Fibroblast of skin of scalp (primary cell): ENCODE measurements at places on chromosomes 3 and 15.

GRCh38 chr15:69648212-69648611 is 195.6 kb downstream of the RPLP1 start:
- no peak for DNase-seq

GRCh38 chr3:23909341-23909740 is 7.4 kb downstream of the NKIRAS1 start:
- DNase-seq: no peak

DNA sequence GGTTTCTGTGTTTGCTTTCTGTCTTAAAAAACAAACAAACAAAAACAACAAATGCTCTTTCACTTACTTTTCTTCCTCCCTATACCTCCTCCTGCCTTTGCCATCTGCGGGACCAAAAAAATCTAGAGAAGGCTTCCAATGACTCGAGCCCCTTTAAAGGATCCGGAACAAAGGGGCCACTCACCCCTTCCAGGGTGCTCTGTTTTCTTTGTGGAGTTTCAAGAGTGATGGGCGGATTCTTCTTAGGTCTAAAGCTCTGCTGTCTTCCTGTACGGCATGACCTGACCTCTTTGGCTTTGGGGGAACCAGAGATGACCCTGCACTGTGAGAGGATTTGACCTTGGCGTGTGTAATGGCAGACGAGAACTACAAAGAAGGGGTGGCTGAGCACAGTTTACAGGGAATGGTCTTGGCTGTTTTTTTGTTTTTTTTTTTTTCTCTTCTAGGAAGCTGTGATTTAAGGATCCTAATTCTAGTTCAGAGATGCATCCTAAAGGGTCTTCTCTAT is 2.2 kb upstream of the MUC20 start:
- DNase-seq: no peak

- no peak for DNase-seq
Observed at GRCh38 chr3:62446337-62446940, 73.1 kb upstream of the FEZF2 start.

DNA sequence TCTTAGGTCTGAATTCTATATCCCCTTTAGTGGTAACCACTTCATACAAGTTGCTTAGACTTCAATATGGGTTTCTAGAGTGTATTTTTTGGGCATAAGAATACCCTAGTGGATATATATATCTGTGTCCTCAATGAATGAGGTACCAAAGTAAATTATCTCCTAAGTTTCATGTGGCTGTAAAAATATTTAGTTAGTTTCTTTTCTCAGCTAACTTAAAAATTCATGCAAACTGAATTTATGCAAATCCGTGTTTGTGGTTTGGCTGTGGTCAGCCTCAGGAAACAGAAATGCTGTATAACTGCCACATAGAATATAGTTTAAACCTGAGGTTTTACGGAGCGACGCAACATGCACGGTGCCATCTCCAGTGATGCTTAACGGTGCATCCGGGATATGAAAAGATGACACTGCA is 80.3 kb downstream of the PEX5L start:
- DNase-seq: no peak

GRCh38 chr15:76199106-76200082 is 111.9 kb downstream of the ETFA start:
- no peak for DNase-seq

GRCh38 chr3:14486460-14486859 is 53.7 kb downstream of the GRIP2 start:
- DNase-seq: no peak

- DNase-seq: peak; percentile 31
Observed at GRCh38 chr15:80906159-80906766, 83.4 kb downstream of the MESD start.

DNA sequence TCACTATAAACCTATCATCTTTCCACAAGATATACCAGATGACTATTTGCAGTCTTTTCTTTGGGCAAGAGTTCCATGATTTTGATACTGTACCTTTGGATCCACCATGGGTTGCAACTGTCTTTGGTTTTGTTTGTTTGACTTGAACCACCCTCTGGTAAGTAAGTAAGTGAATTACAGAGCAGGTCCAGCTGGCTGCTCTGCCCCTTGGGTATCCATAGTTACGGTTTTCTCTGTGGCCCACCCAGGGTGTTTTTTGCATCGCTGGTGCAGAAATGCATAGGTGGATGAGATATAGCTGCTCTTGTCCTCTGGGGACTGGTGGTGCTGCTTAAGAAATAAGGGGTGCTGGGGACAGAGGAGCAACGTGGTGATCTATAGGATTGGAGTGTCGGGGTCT is 33.8 kb downstream of the CHDH start:
- no peak for DNase-seq

DNA sequence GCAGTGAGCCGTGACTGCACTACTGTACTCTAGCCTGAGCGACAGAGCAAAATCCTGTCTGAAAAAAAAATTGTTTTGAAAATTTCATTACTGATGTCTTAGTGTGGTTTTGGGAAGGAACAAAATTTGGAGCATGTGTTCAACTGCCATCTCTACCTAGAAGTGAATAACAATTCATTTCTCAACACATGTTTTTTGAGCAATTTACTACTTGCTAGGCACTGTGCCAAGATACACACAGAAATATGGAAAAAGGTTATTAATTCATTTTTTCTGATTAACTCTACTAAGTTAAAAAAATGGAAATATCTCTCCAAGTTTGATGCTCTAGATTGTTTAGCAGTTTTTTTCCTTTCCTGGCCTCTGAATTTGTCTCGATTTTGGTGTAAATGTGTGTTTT is 5.2 kb upstream of the TCF12 start:
- peak; percentile 17 for DNase-seq

DNA sequence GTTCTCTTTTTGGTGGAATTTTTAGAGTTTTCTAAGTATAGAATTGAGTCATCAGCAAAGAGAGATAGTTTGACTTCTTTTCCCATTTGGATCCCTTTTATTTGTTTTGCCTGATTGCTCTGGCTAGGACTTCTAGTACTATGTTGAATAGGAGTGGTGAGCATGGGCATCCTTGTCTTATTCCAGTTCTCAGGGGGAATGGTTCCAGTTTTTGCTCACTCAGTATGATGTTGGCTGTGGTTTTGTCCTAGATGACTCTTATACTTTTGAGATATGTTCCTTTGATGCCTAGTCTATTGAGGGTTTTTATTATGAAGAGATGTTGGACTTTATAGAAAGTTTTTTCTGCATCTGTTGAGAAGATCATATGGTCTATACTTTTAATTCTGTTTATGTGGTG is 72.5 kb downstream of the TNFAIP8L3 start:
- no peak for DNase-seq

DNA sequence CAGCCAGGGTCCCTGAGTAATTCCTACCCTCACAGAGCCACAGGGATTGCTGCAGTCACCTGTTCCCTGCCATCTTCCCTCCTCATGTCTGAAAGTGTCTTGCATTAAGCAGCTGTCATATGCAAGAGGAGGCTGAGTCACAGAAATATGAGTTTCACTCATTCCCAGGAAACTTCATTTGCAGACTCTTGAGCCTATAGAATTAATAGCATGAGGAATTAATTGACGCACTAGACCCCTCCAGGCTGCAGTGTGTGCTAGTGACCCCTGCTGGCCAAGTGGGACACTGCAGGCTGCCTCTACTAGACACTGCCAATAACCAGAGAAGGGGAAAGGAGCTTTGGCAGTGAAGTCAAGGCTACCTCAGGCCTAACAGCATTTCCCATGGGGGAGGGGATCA is 50.6 kb upstream of the SLC6A1 start:
- DNase-seq: no peak

DNA sequence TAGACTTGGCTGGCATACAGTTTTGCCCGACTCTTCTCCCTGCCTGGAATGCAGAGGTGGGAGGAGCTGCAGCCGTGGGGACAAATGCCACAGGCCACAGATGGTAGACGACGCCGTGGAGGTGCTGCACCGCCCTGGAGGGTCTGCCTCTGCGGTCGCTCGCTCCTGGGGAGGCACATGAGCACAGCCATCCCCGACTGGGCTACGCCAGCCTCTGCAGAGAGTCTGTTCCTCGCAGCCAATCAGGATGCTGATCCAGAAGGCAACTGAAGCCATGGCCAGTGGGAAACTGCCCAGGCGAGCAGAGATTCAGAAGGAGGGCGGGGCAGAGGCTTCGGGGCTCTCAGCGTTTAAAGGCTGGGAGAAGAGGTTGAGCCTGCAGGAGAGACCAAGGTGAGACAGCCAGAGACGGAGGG is 11.9 kb upstream of the LRRC15 start:
- DNase-seq: no peak

DNA sequence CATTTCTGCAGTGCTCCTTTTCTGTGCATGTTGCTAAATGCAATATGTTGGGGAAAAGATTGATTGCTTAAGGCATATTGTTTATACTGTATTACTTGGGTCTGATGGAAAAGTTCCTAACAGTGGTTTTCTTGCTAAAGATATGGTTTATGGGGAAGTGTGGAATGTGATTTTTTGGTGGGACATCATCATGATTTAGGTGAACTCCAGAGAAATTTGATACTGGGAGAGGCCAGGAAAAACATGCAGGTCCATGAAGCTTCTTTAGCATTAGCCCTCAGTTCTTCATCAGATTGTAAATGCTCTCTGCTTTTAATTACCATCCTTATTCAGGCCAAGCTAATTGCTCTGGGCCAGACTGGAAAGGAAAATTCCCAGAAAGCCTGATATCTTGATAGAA is 147.5 kb downstream of the LRTM1 start:
- no peak for DNase-seq

- DNase-seq: no peak
Observed at GRCh38 chr3:70702132-70702531, 389.7 kb upstream of the MDFIC2 start.

GRCh38 chr3:172181932-172182586 is 142.7 kb downstream of the FNDC3B start:
- DNase-seq: peak; percentile 48

DNA sequence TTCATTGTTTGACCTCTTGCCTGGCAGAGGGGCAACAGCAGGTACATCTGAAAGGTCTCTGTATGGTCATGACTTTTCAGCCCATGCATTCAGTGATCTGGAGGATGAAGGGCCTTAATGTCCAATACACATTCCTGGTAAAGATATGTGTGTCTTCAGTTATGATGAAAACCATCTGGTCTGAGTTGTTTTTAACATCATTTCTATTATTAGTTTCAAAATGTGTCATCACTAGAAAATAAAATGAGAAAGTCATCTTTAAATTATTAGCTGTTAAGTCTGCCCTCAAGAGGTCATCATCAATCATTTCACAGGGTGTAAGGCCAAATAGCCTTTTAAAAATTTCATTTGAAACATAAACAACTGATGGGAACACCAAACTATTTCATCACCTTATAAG is 92.1 kb upstream of the PLSCR4 start:
- DNase-seq: peak; percentile 76

GRCh38 chr3:67901681-67902080 is 247.3 kb upstream of the SUCLG2 start:
- DNase-seq: no peak

GRCh38 chr15:50278496-50278895 is 13.0 kb upstream of the HDC start:
- DNase-seq: no peak

- no peak for DNase-seq
Observed at GRCh38 chr15:73955861-73956742, 29.8 kb downstream of the LOXL1 start.

DNA sequence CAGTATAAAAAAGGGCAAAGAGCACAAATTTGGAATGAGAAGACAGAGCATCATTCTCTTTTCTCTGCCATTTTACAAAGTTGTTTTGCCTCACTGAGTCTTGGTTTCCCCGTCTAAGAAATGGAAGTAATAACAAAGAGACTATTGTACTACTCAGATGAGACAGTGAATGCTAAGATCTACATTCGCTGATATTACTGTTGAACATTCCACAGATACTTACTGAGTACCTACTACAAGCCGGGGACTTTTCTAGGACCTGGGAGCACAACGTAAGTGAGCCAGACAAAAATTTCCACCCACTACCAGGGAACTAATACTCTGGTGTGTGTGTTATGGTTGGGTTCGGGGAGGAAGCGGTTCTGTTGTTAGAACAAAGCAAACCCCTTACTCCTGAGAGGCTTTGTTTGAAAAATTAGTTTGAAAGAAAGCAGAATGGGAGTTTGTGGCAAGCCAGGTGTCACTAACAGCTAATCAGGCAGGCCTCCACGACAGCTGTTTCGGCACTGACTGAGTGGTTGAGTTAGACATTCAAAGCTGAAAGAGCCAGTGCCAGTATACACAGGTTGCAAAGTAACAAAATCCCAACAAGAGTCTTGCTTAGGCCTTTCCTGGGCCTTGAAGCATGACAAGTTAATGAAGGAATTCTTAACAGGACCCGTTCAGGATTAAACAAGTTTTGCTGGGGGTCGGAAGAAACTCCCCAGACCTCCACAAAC is 458.3 kb downstream of the EDEM1 start:
- DNase-seq: no peak

GRCh38 chr3:155424323-155424710 is 130.8 kb upstream of the STRIT1 start:
- DNase-seq: no peak

DNA sequence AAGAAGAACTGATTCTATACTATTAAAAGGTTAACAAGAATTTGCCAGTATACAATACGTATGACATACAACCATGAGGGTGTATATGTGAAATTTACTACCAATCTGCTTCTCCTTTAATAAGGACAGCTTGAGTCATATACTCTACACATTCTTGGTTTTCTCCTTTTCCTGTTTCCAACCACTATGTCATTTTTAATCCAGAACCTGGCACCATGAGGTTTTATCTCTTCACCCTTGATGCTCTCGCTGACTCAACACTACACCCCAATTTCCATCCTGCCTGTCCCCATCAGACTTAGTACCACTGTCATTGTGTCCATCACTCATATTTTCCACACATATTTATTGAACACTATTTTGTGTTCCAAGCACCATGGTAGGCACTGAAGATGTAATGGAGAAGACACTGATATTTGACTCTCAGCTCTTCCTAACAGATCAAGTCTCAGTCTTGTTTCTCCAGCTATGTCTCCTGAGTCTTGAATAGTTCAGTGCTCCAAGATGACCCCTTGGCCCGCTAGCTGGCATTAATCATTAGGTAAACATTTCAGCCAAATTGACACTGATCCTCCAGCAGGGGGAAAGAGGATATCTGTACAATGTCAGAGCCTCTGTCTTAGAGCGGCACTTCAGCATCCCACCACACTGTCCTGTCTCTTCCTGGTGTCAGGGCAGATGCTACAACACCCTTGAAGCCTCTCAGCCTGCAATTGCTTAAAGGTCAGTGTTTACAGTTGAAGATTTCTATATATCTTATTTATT is 11.2 kb upstream of the COL8A1 start:
- DNase-seq: peak; percentile 62

GRCh38 chr3:54859184-54859583 is 68.7 kb downstream of the LRTM1 start:
- peak; percentile 62 for DNase-seq

- DNase-seq: no peak
Observed at GRCh38 chr3:72322264-72322976, 525.8 kb downstream of the SHQ1 start.

DNA sequence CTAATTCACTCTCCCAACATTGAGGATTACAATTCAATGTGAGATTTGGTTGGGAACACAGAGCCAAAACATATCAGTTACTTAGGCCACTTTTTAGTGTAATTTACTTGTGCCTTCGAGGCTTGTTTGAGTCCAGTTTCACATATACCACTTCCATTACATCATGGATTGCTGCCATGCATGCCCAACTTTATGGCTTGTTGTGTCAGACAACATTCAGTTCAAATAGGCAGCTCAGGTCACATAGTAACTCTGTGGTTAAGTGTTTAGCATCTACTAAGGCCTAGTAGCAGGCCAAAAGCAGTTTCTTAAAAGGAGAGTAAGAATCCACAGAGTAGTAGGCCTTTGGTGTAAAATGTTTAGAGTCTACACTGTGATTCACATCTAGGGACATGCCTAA is 164.3 kb upstream of the GMNC start:
- DNase-seq: no peak
